GM23248 (cell line): ENCODE measurements at places on chromosomes 11 and 22. TPM values are rescaled to one million over a fixed set of nuclear protein-coding genes. Genes with fewer than 3 reads are reported as not detected.

The CNIH2 gene
- total RNA-seq, result 1.4 TPM in 1 of 2 replicates, not detected in the other

The CARNS1 gene
- total RNA-seq, result 0.38 and 0.43 TPM in 2 replicates

The MS4A18 gene
- total RNA-seq, result not detected in 2 replicates

The ACRV1 gene
- total RNA-seq, result not detected in 2 replicates

DNA sequence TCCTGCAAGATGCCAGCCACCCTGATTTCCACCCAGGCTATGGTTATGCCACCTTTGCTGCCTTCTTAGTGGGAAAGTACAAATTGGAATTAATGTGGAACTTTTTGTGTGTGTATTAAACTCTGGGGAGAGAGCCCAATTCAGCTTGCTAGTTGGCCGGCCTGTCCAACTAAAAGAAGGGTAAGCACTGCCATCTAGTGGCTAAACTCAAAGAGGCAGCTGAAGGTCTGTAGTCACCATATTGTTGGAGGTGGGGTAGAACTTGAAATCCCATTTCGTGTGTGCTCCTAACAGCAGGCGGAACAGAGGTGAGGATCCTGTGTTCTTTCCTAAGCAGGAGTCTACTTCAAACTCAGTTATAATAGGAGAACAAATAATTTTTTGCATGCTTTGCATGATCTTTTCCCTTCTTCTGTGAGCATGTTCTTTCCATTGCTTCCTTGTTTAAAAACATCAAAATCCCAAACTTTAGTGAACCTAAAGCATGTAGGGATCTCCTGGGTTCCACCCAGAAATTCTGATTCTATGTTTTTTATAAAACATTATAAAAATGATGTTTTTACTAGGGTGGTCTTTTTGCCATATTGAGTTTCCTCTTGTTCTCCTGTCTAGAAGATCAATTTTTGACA lies 138.8 kb upstream of the SORL1-AS1 start:
- H3K27ac ChIP-seq, result no peak overlapping the region
- H3K36me3 ChIP-seq, result no peaks in the 10 kb centered on the region
- peaks cover 13% of the 10 kb centered on the region for H3K4me1 ChIP-seq
- DNase-seq, result peak; percentile 84
- no peak overlapping the region for H3K4me3 ChIP-seq
